ENCODE measurements at places on chromosomes 11 and 22. TPM values are rescaled to one million over a fixed set of nuclear protein-coding genes. Genes with fewer than 3 reads are reported as not detected.
A peak's percentile ranks its signal among the peaks of the same experiment; 100 is the strongest.

DNA sequence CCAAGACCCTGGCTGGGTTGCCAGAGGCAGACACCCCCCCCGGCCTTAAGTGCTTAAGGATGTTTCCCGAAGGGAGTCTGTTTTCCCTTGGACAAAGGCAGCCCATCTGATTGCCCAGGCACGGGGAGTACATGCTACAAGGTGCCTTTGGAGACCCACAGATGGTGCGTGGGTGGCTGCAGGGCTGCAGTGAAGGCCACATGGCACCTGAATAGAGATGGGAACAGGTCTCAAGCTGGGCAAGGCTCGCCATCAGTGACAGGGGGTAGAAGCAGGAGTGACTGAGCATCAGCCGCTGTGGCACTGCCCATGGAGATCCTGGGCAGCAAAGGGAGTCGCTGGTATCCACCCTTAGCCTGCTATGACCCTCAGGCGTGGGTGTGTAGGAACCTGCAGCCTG, 2.4 kb downstream of the RTL6 start:
- DNase-seq = no peak

DNA sequence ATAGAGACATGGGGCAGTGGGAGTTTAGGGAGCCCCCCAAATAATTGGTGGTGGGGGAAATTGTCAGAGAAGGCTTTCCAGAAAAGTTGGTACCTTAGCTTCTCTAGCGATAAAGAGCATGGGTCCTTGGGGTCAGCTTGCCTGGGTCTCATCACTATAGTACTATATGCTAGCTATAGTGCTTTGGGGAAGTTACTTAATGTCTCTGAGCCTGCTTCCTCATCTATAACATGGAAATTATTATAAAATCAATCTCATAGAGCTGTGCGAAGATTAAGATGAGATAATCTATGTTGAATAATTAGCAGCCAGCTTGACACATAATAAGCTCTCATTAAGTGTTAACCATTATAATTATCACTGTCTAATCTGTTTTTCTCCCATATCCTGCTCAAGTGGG, 41.2 kb downstream of the STIM1 start:
- no peak for DNase-seq

- peak; percentile 61 for DNase-seq
Observed at GRCh38 chr22:22207845-22208564, 36.6 kb upstream of the VPREB1 start.

- no peak for DNase-seq
Observed at GRCh38 chr11:73454987-73455386, 78.8 kb downstream of the RELT start.

GRCh38 chr11:10770626-10771254, 19.7 kb downstream of the CTR9 start:
- DNase-seq = peak; percentile 31

- peak; percentile 61 for DNase-seq
Observed at GRCh38 chr11:71120471-71120896, 131.9 kb downstream of the SHANK2 start.

GRCh38 chr11:100220801-100221200, 466.3 kb upstream of the ARHGAP42 start:
- peak; percentile 40 for DNase-seq

DNA sequence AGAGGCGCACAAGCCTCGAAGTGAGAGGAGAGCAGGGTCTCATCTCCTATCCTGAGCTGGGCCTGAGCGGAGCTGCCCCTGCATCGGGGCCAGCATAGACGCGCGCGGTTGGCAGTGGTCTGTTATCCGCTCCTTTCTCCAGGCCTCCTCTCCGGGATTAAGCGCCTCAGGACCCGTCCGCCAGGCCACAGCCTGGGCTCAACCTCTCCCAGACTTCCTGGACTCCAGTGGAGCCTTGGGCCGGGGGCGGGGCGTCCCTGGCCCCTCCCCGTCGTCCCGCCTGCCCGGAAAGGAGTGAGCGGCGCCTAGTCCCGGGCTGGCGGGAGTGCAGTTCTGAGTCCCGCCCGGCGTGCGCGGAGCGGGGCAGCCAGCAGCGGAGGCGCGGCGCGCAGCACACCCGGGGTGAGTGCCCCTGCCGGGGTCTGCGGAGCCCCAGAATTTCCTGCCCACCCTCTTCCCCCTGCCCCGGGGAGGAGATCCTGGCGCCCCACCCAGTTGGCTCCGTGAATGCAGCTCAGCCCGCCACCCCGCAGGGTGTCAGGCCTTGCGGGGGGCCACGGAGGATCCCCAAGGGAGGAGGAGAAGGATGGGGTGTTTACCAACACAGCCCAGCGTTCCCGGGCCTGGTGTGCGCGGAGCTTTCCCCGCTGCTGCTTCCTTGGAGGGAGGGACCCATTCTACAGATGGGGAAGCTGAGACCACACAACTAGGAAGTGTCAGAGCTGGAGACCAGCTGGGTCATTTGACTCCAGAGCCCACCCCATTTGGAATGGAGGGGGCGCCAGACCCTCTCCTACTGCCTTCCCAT, at the start of gene TCIRG1:
TCIRG1 (plus strand) TSS at position 308 of the 808 bp plus-strand sequence. CDS start 2,247 bp downstream, outside the sequence.
- peak; percentile 54 for DNase-seq

GRCh38 chr22:17159504-17159951, 451 bp upstream of the HDHD5 start:
- DNase-seq = peak; percentile 38

The ZNRF3 gene
- polyA plus RNA-seq = 32.2 TPM

The OR56B4 gene
- polyA plus RNA-seq = not detected

The TMEM132A gene
- polyA plus RNA-seq = 94.0 TPM

The CRYBB3 gene
- polyA plus RNA-seq = 0.31 TPM

The OR5B21 gene
- not detected for polyA plus RNA-seq

The RCE1 gene
- 33.5 TPM for polyA plus RNA-seq

All from renal pelvis (tissue), 12 donors.